ENCODE measurements at places on chromosomes 11 and 22. TPM values are rescaled to one million over a fixed set of nuclear protein-coding genes. Genes with fewer than 3 reads are reported as not detected.

DNA sequence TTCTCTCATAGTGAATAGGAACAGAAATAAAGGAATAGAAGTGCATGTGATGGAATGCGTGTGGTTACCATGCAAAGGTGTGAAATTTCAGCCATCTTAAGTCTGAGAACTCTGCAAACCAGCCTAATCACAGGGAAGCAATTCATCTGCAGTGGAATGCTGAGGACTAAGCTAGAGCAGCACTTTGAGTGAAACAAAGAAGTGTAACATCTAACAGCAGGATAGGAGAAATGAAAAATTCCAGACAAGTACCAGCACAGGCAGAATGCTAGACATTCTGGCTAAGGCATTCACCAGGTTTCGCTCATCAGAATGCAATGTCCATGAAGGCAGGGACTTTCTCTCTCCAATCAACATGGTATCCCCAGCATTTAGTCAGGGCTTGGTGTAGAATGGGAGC, 41.2 kb upstream of the SLC36A4 start:
- DNase-seq, result no peak

The HSPB2 gene
- total RNA-seq, result not detected

- no peak for DNase-seq
Observed at GRCh38 chr11:82458761-82459160, 274.9 kb downstream of the FAM181B start.

GRCh38 chr22:43230971-43231723, 44.2 kb upstream of the TTLL12 start:
- peak; percentile 55 for DNase-seq

DNA sequence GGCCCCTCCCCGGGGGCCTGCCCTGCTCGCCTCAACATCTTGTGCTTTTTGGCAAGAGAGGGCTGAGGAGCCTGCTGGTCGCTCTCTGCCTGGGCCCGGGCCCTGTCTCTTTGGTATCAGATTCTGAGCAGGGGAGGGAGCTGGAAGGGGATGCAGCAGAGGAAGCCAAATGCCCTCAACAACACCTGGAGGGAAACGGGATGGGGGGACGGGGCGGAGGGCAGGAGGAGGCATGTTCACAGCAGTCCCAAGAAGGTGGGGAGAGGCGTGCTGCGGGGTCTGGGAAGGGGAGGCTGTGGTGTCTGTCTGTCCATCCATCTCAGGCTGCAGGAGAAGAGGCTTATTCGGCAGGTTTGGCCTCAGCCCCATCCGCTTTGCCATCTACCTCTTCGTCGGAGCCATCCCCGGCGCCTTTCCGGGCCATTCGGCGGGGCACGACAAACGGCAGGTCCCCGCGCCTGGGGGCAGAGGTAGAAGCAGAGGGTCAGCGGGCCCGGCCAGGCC, 29.4 kb downstream of the APOL1 start:
- DNase-seq, result no peak

DNA sequence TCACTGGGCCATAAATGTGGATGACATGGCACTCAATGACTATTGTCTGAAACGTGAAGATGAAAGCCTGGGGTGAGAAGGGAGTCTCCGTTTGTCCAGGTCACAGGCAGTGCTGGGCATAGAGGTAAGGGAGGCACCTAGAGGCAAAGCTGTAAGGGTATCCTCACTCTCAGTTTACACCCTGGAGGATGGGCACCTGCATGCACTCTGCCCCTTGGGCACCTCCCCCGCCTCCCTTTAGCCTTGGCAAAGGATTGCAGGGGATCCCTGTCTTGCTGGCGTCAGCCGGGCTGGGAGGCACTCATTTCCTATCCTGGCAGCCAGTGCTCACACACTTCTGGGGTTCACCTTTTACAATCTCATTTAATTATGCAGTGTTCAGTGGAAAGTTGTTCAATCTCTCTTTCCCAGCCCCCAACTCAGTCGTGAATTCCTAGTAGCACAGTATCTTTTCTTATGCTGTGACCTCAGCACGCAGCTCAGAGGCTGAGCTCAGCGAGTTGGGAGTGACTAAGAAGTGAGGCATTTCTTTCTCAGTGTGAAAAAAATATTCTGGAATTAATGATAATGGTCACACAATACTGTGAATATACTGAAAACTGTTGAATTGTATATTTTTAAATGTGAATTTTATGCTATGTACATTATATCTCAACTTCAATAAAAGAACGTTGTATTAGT, 866.6 kb downstream of the BRD1 start:
- DNase-seq, result peak; percentile 5

The CRACR2B gene
- 0.77 TPM for total RNA-seq

The TSGA10IP gene
- total RNA-seq, result not detected

DNA sequence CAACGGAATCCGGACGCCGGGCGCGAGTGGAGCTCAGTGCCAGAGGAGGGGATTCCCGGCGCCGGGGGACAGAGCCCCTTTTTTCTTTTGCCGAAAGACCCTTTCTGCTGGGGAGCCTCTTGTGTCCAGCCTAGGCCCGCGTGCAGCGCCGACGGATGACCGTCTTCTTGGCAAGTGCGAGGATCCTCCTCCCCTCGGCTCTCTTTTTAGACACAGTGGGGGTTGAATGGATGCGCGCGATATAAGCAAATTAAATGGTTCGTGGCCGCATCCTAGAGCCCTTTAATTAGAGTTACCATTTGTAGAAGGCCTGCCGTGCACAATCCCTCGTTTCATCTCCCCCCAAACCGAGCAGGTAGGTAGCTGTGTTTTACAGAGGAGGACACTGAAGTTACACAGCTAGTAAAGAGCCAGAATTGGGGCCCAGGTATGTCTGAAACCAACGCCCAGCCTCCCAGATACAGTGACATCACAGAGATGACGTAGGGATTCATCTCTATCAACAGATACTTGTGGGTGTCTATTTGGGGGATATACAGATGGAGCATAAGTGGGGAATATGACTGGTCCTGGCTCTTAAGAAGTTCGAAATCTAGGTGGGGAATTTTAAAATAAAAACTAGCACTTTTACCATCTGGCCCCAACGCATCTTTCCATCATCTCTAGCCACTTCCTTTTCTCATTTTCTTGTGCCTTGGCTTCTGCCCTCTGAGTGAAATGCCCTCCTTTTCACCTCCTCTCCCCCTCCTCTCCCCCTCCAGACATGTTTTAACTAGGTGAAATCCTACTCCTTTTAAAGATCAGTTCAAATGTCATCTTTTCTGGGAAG, 875 bp downstream of the TCP11L1 start:
- no peak for DNase-seq

DNA sequence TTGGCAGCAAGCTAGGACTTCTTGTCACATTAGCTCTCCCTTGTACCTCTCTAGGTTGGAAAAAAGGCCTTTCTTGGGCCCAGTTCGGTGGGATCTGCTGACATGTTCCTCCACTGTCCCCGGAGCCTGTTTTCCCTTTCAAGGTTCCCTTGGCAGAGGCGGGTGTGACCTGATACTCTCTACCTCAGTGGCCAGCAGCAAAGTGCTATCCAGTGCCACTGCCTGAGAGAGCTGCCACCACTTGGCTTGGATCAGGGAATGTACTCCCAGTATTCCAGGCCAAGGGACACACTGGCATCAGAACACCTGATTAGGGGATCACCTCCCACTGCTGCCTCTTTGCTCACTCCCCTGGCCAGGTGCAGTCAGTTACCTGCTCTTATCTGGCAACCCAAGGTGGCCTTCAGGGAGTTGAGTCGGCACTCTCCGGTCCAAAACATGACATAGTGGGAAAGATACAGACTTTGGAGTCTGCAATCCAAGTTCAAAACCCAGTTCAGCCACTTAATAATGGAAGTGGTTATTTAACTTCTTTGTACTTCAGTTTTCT, 17.8 kb upstream of the NAV2 start:
- no peak for DNase-seq

GRCh38 chr11:74611369-74611861, 19.0 kb downstream of the POLD3 start:
- DNase-seq, result no peak

DNA sequence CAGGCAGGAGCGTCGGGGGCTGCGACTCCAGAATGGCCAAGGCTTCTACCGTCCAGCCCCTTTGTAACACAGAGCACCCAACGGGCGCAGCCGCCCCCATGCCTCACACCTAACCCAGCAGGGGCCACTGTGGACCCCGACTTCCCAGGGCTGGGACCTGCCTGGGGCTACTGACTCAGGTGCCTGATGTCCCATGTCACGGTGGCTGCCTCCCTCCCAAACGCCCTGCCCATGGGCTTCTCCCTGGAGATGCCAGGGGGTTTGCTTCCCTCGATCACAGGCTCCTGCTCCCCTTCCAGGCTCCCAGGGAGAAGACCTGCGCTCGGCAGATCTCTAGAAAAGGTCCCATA, 84.0 kb downstream of the MYEOV start:
- no peak for DNase-seq

DNA sequence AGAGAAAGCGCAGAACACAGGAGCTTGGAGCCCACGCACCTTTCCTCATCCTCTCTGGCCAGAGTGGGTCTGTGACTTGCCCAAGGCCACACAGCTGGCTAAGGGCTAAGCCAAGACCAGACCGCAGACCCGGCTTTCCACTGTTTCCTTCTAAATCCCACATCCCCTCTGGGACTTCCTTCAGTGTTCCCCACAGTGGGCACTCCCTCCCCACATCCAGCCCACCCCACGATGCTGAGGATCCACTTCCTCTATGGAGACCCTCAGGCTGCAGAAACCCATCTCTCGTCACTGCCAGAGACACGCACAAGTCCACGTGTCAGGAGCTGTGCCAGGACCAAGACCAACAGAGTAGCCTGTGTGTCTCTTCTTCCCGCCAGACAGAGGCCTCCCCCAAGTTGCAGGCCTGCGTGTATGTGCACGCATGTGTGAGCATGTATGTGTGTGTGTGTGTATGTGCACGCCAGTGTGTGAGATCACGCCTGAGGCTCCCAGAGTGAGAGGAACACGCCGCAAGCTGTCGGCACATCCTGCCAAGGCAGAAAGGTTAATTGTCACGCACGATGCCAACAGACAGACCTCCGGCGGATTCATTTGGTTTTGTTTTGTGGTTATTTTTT, 21.6 kb downstream of the PDGFB start:
- DNase-seq, result no peak

GRCh38 chr11:113977071-113977490, 2.2 kb downstream of the HTR3A start:
- no peak for DNase-seq

DNA sequence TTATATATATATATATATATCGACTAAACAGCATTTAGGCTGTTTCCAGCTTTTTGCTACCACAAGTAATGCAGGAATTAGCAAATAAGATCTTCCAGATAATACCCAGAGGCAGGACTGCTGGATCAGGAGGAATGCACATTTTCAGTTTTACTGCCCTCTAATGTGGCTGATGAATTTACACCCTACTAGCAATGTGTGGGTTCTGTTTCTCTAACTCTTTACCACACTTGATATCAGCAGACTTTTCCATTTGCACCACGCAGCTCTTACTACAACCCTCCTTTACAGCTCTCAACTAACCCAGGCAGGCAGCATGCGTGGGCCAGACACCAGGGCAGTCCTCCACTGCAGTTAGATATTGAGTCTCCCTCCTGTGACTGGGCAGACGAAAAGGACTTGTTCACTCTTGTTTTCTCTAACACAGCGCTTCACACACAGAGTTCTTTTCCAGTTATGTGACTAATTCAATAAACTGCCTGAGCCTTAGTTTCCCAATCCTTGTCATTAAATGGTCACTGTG, 67.7 kb downstream of the IGLL5 start:
- DNase-seq, result no peak

The FAM83F gene
- total RNA-seq, result 2.6 TPM

The CAPN5 gene
- 13.9 TPM for total RNA-seq

The HBB gene
- 340 TPM for total RNA-seq

DNA sequence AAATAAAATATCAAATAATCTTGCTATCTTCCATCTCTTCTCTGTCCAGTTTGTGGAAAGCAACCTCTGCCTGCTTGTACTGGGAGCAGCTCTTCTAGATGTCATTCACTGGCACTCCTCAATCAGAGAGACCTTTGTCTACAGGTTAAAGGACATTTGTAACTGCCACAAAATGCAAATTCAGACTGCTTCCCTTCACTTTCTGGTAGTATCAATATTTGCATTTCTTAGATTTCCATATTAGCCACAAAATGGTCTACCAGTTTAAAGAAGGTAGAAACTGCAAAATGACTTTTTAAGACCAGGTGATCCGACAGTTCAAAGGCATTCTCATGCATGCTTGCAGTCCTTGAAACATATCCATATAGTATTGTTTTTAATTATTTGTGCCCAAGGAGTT, 51.7 kb upstream of the RCN1 start:
- DNase-seq, result no peak

- no peak for DNase-seq
Observed at GRCh38 chr11:11169715-11170351, 183.2 kb downstream of the CSNK2A3 start.

GRCh38 chr22:40499209-40499623, 128.8 kb downstream of the SGSM3 start:
- peak; percentile 47 for DNase-seq
